ENCODE measurements at places on chromosomes 2 and 18. TPM values are rescaled to one million over a fixed set of nuclear protein-coding genes. Genes with fewer than 3 reads are reported as not detected.

CAPN14 gene
- under 0.01 TPM for total RNA-seq

- peak; percentile 15 for DNase-seq
Measured at GRCh38 chr2:96374211-96374951, 38.8 kb downstream of the NCAPH start.

CREG2 gene
- total RNA-seq, result 2.4 TPM

GRCh38 chr2:167192833-167193232 lies 304.6 kb downstream of the XIRP2 start:
- peak; percentile 82 for DNase-seq

- DNase-seq, result no peak
Measured at GRCh38 chr2:172953411-172953810, 122.2 kb upstream of the MAP3K20 start.

MALT1 gene
- total RNA-seq, result 20.5 TPM

GRCh38 chr2:228527197-228527881 lies 345.9 kb upstream of the SPHKAP start:
- DNase-seq, result no peak

DNA sequence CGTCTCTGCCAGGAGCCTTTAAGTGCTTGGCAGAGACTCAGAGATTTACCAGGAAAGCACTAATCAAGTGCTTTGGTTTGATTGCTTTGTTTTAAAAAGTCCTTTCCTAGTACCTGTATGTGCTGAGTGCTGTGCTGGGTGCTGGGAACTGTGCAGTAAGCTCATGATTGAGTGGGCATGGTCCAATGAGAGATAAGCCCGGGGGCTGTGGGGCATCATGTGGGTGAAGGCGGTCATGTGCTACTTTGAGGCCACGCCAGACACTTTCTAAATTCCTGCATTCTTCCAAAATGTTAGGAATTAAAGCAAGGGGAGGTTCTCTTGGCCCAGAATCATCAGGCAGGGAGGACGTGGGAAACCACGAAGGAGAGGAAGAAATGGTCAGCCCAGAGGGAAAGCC lies 109.0 kb downstream of the ACAA2 start:
- DNase-seq, result no peak

GRCh38 chr2:158046121-158046880 lies 55.4 kb upstream of the UPP2 start:
- no peak for DNase-seq

GYPC gene
- 38.4 TPM for total RNA-seq

ASB18 gene
- total RNA-seq, result not detected

DNA sequence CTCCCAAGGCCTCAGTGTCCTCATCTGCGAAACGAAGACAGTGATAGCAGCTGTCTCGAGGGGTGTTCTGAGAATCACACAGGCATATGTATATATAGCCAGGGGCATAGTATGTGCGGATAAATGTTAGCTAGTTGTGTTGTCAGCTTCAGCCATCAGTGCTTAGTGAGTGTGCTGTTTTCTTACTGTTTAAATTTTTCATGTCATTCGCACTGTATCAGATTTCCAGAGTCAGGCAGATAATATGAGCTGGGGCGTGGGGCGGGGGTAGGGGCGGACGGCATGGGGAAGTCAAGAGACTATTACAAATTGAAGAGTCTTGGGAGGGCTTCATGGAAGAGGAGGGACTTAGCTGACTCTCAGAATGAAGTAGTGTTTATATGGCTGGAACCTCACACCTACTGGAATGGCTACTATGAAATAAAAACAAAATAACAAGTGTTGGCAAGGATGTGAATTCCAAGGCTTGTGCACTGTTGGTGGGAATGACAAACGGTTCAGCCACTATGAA lies 7.0 kb downstream of the TRAPPC12 start:
- DNase-seq, result no peak

- no peak for DNase-seq
Measured at GRCh38 chr2:85253890-85254289, 73.9 kb downstream of the TGOLN2 start.

DNA sequence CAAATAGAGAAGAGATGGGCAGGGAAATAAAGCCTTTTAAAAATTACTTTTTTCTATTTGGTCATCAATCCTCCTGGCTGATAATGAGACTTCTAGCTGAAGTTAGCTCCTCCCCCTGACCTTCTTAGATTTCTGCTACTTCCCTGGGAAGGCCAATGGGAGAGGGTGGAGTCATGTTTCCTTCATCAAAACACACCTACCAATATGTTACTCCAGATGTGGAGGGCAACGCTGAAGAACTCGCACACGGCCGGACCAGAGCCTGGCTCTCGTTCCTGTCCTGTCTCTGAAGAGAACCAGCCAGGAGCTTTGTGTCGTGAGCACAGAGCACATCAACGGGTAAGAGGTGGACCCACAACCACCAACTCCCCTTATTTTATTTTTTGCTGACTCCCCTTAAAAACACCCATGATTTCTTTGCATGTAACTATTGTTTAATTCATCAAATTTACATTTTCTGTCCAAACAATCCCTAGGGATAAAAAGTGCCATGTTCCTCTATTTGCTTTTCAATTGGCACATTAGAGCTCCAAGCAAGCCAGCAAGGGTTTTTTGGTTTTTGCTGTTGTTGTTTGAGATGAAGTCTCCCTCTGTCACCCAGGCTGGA lies 94.9 kb downstream of the ADD2 start:
- no peak for DNase-seq

GRCh38 chr2:207692206-207693065 lies 19.0 kb upstream of the CCNYL1 start:
- peak; percentile 19 for DNase-seq

DNA sequence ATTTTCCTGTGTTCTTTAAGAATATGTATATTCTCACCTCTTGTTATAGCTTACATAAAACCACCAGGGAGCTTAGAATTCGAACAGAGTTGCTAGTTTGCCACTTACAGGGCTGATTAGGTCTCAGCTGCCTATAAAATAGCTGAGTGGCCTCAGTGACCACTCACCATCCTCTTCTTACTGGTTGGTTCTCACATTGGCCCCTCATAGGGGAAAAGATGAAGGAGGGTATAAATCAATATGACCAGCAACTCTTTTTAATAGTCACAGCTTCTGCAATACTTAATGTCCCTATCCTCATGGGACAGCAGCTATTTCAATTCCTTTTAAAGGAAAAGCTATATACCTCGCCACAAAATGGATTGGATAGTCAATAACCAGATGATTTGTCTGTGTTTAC lies 199.4 kb upstream of the CDH20 start:
- no peak for DNase-seq

RAD51AP2 gene
- under 0.01 TPM for total RNA-seq

DNA sequence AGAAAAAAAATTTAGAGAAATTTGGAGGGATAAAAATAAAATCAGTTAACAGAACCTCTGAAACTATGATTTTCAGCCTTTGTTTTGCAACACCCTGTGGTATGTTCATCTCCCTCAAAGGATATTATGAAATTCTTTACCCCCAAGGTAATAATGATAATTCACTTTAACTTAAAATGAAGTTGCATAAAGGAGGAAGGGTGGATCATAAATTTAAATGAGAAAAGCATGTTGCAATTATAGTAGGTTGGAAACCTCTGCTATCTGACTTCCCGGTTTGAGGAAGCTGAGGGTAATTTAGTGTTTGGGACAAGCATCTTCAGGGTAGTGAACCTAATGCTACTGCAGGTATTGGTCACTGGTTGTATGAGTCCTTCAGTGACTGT lies 102.9 kb downstream of the BABAM2 start:
- no peak for DNase-seq

GRCh38 chr2:15818318-15818753 lies 122.0 kb upstream of the MYCN start:
- DNase-seq, result no peak

- DNase-seq, result no peak
Measured at GRCh38 chr2:98070081-98070480, 16.9 kb upstream of the VWA3B start.

DNA sequence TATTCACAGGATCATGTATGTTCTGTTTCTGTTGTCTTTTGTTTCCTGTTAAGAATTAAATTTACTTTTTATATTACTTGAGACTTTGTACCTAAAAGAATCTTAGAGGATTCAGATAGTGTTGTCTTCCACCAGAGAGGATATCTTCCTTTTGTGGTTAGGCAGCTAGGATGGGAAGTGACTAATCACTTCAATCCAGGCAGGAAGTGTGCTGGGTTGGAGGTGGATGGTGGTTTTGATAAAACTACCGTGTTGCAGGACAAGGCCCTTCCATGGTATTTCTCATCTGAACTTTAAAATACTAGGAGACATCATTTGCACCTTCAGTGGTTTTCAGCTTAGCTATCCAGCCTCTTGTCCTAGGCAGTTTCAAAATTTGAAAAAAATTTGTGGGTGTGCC lies 728.6 kb upstream of the CDH2 start:
- DNase-seq, result peak; percentile 68

DNA sequence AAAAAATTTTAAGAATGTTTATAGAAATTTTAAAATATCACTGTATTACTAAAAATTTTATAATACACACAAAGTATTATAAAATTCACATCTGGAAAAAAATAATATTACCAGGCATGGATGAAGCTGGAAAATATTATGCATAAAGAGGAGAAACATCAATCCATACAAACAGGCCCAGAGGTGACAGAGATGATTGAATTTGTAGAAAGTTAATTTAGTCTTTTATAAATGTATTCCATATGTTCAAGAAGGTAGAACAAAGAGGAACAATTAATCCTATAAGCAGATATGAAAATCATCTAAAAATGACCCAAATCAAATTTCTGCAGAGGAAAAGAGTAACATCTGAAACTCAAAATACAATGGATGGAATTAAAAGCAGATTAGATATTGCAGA lies 605.2 kb upstream of the CELF4 start:
- DNase-seq, result no peak

EHBP1 gene
- 39.6 TPM for total RNA-seq

GRCh38 chr18:49071317-49071716 lies 120.6 kb upstream of the SMAD7 start:
- DNase-seq, result no peak

GRCh38 chr2:191552066-191552465 lies 125.9 kb upstream of the NABP1 start:
- DNase-seq, result no peak

DNA sequence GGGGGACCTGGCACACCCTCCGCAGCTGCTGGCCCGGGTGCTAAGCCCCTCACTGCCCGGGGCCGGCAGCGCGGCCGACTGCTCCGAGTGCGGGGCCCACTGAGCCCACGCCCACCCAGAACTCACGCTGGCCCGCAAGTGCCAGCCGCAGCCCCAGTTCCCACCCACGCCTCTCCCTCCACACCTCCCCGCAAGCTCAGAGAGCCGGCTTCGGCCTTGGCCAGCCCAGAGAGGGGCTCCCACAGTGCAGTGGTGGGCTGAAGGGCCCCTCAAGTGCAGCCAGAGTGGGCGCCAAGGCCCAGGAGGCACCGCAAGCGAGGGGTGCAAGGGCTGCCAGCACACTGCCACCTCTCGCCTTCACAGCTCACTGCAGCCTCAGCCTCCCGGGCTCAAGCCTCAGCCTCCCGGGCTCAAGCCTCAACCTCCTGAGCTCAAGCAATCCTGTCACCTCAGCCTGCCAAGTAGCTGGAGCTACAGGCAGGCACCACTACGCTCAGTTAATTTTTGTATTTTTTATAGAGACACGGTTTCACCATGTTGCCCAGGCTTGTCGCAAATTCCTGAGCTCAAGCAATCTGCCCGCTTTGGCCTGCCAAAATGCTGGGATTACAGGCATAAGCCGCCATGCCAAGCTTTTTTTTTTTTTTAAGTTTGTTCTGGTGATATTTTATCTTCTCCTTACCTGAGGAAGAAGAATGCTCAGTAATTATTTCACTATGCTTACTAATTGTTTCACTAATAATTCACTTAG lies 71.7 kb upstream of the CDCA7 start:
- DNase-seq, result no peak

DNA sequence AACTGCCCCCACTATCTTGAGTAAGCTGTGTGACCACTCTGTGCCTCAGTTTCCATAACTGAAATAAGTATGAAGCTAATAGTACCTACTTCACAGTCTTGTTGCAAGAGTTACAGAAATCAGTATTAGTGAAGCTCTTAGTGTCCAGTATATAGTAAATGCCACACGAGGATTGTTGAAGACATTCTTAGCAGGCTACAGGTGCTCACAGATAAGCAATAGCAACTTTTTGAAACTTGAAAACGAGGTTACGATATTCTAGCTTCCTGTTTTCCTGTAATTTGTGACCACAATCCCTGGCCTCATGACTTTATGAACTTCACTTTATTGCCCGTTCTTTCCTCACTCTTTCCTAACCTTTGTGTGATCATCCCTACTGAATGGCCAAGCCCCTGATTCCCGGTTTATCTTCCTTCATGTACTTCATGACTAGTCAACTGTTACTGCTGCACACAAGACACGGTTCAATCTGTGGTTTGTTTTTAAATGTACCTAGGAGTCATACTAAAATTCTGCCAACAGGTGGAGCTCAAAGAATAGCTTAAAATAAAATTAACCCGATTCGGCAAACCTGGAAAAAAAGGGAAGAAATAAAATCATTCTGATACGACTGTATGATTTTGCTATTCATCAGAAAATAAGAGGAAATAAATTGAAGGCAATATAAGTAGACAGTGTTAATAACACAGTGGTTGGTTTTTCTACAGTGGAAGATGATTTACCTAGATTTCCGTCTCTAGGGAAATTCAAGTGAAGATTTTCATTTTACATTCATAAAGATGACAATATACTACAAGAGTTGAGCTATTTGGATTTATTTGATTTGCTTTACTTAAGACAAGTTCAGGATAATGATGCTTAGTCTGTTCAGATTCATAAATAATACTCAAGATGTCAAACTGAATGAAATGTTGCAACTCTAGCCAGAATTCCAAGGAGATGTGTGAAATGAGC lies 38.1 kb upstream of the STAT1 start:
- peak; percentile 70 for DNase-seq

DNA sequence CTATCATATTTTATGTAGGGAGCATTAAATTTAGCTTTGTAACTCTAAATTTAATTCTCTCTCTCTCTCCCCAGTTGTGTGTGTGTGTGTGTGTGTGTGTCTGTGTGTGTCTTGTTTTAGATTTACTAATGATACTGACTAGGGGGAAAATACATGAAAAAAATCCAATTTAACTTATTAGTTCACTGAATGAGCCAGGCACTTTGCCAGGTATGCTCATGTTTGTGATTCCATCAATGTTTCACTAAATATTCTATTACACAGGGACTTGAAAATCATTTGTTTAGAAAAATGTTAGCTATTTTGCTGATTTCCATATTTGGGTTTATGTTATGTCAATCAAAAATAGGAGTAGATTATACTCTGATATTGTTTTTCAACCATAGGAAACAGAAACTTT lies 203.7 kb upstream of the ZNF804A start:
- DNase-seq, result no peak

DNA sequence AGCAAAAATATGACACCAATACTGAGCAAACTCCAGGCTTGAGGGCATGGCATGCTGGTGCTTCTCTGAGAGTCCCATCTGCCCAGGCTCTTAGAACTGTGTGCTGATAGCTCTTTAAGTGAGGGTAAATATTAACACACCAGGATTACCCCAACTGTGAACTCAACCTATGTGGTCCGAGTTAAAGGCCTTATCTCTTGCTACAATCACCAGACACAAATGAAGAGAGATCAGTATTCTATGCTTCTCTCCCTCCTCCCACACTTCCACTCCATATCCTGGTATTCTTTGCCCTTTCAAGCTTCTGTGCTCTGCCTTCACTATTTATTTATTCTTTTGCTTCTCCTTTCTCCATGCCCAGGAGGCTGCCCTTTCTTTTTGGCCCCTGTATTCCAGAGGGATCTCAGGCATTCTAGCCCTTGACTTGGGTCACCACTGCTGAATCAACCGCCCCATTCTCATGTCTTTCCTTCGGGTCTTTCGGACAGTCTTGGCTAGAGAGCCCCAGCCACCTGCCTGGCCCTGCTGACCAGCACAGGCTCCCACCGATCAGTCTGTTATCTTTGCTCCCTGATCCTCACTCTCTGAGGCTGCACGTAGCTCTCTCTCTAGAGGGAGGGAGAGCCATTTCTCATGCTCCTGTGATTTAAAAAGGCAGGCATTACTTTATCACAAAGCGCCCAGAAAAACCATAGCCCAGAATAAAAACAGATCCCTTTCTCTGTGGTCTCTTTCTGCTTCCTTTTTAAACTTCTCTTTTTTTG lies 17.2 kb upstream of the HK2 start:
- DNase-seq, result no peak
